ENCODE measurements at places on chromosomes 11 and 22.

GRCh38 chr22:28408709-28409108 is 270.9 kb downstream of the TTC28 start:
- DNase-seq, result no peak

DNA sequence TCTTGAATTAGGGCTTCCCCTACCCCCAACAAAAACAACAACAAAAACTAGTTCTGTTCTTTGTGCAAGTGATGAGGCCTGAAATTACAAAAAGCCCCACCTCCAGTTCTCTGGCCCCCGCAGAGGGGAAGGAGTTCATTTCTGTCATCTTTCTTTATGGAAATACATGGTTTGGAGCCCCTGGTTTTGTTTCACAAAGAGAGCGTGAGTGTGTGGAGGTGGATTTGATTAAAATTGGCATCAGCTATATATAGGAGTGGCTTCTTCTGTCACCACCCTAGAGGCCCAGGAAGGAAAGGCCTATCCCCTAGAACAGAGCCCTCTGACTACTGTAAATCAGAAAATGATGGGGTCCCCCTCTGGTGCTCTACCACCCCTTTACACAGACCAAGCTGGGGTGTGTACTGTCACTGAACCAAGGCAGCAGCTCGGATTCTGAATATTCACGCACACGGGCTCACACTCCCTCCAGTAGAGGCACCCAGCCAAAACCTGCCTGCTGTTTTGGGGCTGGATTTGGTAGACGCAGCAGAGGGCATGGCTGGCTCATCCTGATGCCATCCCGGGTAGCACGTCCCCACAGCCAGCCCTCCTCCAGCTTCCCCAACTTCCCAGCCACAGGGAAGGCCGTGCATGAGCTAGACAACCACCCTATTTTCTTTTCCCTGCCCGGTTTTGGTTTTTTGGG is 19.4 kb downstream of the RCOR2 start:
- no peak for DNase-seq

DNA sequence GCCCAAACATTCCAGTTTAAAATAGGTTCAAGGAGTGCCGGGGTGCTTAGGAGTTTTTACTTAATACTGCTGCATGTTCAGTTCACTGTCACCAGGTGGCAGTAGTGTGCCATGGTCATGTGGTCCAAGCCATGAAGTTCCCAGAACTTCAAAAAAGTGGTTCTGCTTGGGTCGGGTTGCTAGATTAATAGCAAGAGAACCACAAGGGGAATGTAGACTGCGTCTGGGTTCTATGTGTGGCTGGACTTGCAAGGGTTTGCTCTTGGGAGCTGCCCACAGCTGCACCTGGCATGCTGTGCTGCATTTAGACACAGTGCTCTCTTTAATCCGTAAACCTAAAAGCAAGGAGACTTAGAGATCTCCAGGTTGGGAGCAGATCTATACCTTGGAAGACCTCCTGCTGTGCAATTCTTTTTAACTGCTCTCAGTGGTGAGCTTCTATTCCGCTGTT is 6.5 kb upstream of the SPON1 start:
- DNase-seq, result no peak

DNA sequence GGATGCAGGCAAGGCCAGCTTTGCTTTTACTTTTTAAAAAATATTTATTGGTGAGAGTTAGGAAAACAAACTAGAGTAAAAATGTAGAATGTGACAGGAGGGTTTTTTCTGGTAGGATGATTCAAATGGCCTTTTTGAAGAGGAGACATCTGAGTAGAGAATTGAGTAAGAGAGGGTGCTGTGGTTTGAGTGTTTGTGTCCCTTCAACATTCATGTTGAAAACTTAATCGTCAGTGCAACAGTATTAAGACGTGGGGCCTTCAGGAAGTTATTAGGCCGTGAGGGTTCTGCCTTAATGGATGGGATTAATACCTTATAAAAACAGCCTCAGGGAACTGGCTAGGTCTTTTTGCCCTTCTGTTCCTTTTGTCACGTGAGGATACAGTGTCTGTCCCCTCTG is 288.8 kb upstream of the C11orf87 start:
- DNase-seq, result no peak

- DNase-seq, result no peak
Observed at GRCh38 chr11:126048197-126048596, 14.5 kb downstream of the CDON start.

All from T47D (cell line).